ENCODE measurements at places on chromosomes 2 and 18. TPM values are rescaled to one million over a fixed set of nuclear protein-coding genes. Genes with fewer than 3 reads are reported as not detected.

DNA sequence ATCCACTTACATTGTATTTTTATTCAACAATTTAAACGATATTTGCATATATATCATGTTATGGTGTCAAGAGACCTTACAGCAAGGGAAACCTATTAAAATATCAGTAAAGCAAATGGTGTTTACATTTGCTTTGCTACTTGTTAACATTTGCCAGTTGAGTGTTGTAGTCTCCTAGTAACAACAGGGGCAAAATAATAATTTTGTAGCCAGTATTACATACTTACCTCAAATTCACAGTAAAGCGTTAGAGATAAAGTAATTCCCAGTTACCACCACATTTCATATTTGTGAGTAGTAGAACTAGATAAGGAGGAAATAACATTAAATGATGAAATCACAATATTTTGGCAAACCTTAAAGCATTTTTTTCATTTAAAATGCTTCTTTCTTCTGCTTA lies 71.3 kb downstream of the FASTKD2 start:
- no peak for DNase-seq

GRCh38 chr2:102515851-102516250 lies 42.8 kb downstream of the SLC9A4 start:
- no peak for DNase-seq

DNA sequence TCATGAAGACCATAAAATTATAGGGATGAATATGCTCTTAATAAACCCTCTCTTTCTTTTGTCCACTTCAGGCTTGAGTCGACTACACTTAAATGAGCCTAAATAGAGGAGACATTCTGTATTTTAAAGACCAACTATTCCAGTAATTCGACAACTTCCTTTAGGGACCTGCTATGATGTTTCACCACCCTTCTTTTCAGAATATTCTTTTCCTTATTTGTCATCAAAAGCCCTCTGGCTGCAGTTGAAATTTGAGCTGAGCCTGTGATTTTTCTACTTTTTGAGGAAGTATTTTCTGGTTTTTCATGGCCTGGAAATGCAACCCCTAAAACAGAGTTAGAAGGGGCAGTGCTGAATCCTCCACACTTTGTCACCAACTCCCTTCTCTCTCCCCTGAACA lies 287.0 kb downstream of the EPHA4 start:
- DNase-seq: peak; percentile 19

DNA sequence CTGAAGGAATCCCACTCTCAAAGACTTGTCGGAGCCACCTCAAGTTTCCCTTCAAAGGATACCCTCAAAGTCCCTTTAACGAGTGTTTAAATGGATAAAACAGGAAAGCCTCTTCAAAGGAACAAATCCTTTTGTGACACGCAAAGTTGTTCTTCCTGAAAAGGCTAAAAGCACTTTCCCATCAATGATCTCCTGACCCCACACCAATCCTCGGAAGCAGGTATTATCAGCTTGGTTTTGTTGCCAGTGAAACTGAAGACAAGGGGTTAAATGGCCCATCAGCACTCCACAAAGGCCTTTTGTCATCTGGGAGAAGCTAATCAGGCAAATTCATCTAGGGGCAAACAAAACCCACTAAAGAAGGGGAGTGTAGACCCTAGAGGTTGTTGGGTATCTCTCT lies 418.0 kb upstream of the ID2 start:
- DNase-seq: no peak

DNA sequence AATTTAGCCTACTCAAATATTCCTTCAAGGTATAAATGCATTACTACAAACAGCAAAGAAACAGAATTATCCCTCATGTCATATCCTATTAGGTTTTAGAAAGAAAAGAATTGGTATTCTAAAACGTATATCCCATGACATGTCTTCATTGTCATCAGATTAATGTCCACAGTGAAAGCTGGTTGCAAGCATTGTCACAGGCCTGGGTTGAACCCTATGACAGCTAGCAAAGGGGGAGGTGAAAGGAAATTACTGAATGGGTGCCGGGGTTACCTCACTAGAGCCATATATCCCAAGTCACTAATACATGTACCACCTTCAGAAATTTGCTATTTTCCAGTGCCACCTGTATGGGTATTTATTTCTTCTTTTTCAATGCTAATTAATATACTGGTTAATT lies 1630.5 kb upstream of the NXPH2 start:
- DNase-seq: no peak

GRCh38 chr2:43214253-43214652 lies 12.2 kb downstream of the ZFP36L2 start:
- no peak for DNase-seq

Gene CYP27C1
- total RNA-seq: 0.32 TPM

Gene OSR1
- 8.6 TPM for total RNA-seq

Gene VWA3B
- total RNA-seq: not detected

Gene RGPD5
- 11.1 TPM for total RNA-seq

All from LHCN-M2 (cell line).